ENCODE measurements at places on chromosomes 13 and 19.

GRCh38 chr13:110911880-110912279 is 3.0 kb downstream of the ANKRD10 start:
- DNase-seq = no peak

GRCh38 chr13:79427883-79428282 is 21.8 kb upstream of the RBM26 start:
- no peak for DNase-seq

DNA sequence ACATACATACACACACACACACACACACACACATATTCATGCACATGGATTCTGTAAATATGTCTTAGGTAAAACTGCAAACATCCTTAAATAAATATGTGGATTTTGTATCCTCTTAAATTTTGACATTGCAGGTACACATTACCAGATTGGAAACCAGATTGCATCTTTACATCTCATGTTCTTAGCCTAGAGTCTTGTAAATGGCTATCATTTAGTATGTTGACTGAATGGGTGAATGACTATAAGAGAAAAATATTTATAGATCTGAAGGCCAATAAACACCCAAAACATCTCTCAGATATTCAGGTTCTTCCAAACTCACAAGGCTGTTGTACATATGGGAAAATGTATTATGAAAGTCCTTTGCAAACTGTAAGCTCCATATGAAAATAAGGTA is 104.3 kb downstream of the STARD13 start:
- no peak for DNase-seq

GRCh38 chr19:7926021-7926726 is at the start of gene CTXN1:
Gene CTXN1 (minus strand): TSS chr19:7926135. CDS start chr19:7925538, 597 bp downstream.
- peak; percentile 49 for DNase-seq

DNA sequence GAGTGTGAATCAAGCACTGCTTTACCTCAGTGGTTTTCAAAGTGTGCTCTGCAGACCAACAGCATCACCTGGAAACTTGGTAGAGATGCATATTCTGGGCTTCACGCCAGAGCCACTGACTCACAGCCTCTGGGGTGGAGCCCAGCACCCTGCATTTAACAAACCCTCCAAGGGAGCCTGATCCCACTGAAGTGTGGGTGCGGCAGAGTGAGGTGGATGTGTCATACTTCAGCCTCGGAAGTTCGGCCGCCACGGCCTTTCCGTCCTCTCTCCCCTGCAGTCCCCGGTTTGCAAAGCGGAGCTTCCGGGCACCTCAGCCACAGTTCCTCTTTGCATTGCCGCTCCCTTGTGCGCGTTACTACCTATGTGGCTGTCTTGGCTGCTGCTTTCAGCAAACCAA is 33.3 kb upstream of the MICU2 start:
- peak; percentile 98 for DNase-seq

- DNase-seq = no peak
These were observed 8.3 kb upstream of the SYCN start for GRCh38 chr19:39212375-39212742.

- DNase-seq = no peak
These were observed 755.0 kb downstream of the DIAPH3 start for GRCh38 chr13:59408738-59409137.

GRCh38 chr13:34347784-34348573 is 530.0 kb downstream of the RFC3 start:
- no peak for DNase-seq

DNA sequence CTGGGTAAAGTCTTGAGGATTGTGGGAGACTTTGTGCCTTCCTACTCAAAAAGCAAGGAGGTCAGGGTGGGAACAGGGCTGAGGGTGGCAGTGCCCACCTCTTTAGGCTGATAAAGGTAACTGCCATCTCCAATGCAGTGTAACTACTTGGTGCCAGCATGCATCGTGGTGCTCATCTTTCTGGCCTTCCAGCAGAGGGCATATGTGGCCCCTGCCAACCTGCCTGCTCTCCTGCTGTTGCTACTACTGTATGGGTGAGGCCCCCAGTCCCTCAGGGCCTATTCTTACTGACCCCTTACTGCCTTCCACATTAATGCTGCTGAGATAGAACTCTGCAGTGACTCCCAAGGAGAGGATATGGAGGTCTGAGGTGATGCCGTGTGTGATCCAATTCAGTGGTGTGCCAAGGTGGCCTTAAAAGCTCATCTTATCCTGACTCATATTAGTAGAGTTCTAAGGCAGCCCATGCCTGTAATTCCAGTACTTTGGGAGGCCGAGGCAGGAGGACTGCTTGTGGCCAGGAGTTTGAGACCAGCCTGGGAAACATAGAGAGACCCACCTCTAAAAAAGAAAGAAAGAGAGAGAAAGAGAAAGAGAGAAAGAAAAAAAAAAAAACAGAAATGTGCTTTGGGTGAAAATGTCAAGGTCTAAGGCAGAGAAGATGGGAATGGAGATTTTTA is 9.7 kb upstream of the ARHGAP45 start:
- no peak for DNase-seq

- DNase-seq = peak; percentile 70
These were observed 18.1 kb upstream of the GTF3A start for GRCh38 chr13:27406178-27406939.

DNA sequence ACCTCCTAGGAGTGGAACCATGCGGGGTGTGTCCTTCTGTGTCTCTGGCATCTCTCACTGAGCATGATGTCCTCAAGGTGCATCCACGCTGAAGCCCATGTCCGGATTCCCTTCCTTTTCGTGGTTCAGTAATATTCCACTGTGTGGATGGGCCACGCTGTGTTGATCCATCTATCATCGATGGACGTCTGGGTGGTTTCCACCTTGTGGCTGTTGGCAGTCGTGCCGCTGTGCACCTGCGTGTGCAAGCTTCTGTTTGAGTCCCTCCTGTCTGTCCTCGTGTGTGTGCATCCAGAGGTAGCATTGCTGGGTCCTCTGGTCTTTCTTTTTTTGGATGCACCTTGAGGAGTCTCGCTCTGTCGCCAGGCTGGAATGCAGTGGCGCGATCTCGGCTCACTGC is 11.2 kb upstream of the GNA15 start:
- no peak for DNase-seq

DNA sequence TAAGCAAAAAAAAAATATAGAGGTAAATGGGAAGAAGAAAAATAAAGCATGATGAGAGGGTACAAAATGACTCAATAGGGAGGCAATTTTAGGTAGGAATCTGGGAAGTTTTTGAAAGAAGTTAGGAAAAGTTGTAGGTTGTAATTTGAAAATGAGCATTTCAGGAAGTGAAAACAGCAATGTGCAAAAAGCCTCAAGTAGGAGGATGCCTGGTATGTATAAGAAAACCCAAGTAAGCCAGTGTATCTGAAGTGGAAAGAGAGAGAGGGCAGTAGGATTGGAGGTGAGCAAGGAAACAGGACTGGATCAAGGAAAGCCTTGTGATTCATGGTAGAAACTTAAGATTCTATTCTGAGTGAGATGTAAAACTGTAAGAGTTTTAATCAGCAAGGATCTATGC is 121.6 kb upstream of the SPRY2 start:
- DNase-seq = no peak

DNA sequence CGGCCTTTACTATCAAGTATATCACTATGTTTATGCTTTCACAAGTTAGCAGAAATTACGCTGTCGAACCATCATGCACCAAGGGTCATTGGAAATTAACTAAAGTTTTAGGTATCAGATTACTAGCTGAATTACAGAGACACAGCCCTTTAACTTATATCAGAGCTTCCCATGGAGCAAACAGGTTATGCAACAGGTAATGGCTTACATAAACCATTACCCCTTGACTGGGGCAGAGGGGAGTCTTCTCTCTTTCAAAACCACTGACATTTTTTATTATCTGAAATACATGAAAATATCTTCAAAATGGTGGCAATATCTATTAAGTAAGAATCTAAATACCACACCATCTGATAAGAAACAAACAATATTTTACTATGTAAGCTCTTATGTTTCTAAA is 1692.9 kb upstream of the SLC10A2 start:
- DNase-seq = no peak

DNA sequence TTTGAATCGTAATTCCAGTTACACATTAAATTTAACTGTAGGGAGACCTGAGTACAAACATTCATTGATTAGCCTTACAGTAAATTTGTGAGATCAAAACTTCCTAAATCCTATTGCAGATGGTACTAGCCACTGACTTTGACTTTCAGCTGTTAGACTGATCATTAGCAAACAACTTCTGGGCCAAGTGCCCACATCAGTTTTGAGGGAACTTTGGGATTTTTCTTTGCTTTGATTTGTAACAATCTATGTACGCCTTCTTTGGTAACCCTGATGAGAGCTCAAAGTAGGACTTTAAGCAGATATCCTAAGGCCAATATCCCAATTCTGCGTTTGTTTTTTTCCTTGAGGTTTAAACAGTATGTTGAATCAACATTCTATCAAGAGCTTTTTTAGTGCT is 131.5 kb downstream of the DLEU7 start:
- DNase-seq = no peak

DNA sequence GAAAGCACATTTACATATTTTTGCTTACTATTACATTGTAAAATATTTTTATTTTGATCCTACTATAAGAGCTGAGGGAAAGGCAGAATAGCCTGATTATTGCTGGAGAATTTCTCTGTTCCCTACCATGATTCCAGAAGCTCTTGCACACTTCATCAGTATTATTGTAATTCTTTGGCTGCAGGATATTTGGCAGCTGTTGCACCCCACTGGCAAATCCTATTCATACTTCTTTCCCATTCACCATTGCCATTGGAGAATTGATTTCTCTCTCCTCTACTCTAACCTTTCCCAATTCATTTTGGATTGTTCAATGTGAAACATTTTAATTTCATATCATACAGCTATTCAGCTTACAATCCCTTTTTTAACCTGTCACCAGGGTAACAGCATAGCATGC is 238.0 kb downstream of the GGACT start:
- no peak for DNase-seq

GRCh38 chr19:41425174-41426115 is 1.7 kb downstream of the B3GNT8 start:
- no peak for DNase-seq

DNA sequence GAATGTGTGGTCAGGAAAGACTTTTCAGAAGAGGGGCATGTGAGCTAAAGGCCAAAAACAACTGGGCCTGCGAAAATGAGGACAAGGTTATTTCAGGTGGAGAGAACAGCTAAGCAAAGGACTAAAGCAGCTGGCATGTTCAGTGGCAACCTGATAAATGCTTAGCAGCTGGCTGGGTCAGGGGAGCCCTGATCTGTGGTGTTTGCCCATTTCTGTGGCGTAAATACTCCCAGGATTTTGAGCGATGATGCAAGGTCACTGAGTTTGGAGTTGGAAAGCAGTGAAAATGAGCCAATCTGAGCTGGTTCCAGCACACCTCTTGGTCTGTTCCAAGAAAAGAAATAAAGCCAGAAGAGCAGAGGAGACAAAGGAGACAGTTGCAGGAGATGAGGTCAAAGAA is 704.3 kb downstream of the UQCRFS1 start:
- no peak for DNase-seq

DNA sequence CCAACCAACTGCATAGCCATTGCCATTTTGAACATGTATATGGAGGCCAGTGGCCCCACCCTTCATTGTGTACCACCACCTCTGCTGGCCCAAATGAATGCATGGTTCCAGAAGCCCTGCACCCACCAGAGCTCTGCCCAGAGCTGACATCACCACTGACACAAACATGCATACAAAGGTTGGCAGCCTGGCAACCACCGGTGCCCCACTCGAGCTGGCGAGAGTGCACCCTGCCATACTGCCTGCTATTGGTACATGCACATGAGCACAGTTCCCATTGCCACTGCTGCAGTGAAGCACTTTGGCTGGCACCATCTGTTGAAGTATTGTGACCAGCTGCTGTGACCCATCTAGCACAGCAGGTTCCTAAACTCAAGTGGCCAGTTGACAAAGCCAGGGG is 1564.9 kb downstream of the OLFM4 start:
- DNase-seq = no peak

GRCh38 chr19:52307275-52307674 is 10.3 kb downstream of the ZNF480 start:
- no peak for DNase-seq

DNA sequence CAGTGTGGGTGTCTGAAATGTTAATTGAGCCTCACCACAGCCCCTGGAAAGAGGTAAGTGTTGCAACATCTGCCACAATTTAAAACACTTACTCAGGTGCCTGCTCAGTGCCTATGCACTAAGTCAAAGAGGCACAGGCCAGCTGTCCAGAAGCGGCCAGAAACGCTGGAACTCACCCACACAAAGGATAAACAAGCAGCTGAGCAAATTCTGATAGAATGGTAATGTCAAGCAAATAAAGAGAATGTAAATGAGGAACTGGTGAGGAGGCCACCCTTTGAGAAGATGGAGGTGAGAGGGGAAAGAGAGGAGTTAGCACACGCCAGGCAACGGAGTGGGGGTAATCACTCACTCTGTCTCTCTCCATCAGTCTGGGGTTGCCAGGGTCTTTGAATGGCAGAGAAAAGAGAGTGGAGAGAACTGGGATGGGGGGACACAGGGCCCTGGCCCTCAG is 67.7 kb upstream of the SERP2 start:
- DNase-seq = peak; percentile 77

- no peak for DNase-seq
These were observed 45.4 kb downstream of the TPT1 start for GRCh38 chr13:45295536-45295935.

DNA sequence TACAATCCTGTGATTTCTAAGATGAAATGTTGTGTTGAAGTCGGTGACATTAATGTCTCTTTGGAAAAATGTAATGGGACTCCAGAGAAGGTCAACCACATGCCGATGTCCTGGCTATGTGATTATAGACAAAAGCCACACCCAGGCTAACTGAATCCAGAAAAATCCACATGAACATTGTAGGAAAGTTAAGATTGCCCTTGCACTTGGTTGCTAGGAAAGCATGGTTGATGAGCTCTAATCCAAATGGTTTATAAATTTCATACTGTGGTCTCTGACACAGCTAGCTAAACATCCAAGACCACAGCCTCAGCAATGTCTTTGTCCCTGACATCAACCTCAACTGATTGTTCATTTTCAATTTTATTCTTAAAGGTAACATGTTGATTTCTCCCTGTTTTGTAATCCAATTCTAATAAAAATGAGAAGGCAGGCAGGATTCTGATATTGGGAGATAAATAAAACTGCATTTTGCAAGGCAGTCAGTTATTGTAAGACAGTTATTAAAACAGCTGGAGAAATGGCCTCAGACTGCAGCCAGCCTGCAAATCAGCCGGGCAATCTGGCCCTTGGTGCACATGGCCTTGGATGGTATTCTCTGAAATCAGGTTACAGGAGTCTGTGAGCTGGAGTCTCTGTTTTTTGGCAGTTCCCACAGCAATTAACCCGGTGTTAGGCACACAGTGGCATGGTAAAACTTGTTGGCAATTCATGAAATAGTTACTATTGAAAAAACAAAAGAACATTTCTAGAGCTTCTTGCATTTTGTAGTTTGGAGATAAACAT is 93.9 kb downstream of the STARD13 start:
- no peak for DNase-seq

GRCh38 chr13:29914581-29914980 is 64.2 kb upstream of the UBL3 start:
- no peak for DNase-seq

- DNase-seq = no peak
These were observed 4.9 kb upstream of the LHFPL6 start for GRCh38 chr13:39607876-39608275.

DNA sequence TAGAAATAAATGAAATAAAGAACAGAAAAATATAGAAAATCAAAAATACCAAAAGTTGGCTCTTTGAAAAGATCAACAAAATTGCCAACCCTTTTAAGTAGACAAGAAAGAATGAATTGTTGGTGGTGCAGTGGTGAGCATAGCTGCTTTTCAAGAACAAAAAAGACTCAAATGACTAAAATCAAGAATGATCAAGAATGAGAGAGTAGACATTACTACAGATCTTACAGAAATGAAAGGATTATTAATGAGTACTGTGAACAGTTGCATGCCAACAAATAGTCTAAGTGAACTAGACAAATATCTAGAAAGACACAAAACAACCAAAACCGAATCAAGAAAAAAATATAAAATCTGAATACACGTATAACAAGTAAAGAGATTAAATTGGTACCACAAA is 53.9 kb downstream of the FNDC3A start:
- no peak for DNase-seq
